ENCODE measurements at places on chromosomes 12 and 14.
A peak's percentile ranks its signal among the peaks of the same experiment; 100 is the strongest.

DNA sequence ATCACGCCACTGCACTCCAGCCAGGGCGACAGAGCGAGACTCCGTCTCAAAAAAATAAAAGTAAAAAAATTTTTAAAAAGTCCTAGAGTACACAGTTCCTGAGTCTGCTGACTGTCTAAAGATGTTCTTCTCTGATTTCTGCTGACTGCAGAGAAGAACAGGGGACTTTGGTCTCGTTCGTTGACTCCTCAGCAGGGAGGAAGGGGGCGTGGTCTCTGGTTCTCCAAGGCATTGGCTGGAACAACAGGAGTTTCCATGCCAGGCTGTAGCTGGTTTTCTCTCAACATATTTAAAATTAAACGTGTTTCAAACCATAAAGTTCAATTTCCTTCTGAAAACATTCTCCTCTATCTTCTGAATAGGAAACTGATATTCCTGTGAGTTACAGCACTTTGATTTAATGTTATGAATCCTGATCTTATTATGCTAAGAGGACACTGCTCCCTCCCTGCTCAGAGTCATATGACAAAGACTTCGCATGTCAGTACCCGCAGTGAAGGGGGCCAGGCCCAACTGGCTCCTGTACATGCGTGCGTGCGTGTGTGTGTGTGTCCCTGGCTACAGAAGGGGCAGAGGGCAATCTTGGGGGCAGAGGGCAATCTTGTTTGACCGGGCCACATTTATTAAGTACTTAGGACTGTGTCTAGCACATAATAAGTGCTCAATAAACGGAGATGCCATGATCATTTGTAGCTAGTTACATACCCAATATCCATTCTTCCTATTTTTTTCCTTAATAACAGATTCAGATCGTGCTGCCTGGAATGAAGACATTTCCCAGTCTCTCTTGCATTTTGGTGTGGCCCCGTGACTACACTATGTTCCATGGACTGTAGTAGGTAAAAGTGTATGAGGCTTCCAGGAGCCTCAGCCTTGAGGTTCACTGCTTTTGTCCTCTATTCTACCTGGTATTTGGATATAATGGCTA, 16.5 kb upstream of the HNF1A start:
- DNase-seq: no peak

DNA sequence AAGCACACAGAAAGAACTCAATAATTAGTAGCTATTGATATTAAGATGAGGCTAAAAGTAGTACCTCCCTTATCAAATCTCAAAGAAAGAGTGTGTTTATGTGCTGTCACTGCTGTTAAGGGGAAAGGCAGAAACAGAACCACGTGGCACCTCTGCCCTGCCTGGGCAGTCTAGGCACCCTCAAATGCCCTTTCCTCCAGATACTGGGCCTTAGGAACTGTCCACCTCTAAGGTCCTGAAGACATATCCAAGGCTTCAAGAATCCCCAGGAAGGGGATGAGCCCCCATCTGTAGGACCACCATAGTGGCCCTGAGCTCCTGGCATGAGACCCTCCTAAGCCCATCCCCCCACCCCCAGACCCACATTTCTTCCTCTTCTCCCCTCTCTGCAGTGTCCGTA, 29.1 kb downstream of the NGB start:
- no peak for DNase-seq

GRCh38 chr14:71995741-71996140, 63.5 kb downstream of the RGS6 start:
- DNase-seq: no peak

GRCh38 chr12:121184984-121185889, 24.7 kb upstream of the P2RX4 start:
- no peak for DNase-seq

- no peak for DNase-seq
These were observed 827 bp downstream of the ALDH2 start for GRCh38 chr12:111767362-111768158.

- DNase-seq: no peak
These were observed 16.8 kb upstream of the NFYB start for GRCh38 chr12:104154806-104155205.

- no peak for DNase-seq
These were observed 118.9 kb downstream of the PIWIL1 start for GRCh38 chr12:130456375-130457199.

GRCh38 chr12:104416585-104416984, 40.2 kb upstream of the CHST11 start:
- DNase-seq: no peak

DNA sequence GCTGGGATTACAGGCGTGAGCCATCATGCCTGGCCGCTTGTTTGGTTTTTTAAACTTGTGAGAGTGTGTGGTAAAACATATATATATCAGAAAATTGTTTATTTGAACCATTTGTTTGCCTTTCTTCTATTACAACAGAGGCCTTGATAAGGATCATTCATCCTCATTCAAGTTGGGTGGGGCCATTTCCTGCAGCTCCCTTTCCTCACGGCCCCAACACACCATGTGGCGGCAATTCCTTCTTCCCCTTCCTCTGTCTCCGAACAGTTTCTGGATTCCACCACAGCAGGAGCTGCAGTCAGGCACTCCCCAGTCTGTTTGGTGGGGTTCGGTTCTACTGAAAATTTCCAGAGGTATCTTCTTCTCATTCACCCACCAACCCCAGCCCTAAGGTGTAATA, 42.0 kb upstream of the RASSF3 start:
- DNase-seq: no peak

- no peak for DNase-seq
These were observed 24.7 kb upstream of the GPR132 start for GRCh38 chr14:105089746-105090492.

GRCh38 chr14:94458096-94458495, 5.5 kb upstream of the SERPINA11 start:
- DNase-seq: no peak

GRCh38 chr14:93643676-93644075, 144.6 kb downstream of the PRIMA1 start:
- DNase-seq: no peak

- DNase-seq: no peak
These were observed 7.6 kb upstream of the NUMB start for GRCh38 chr14:73465823-73466532.

DNA sequence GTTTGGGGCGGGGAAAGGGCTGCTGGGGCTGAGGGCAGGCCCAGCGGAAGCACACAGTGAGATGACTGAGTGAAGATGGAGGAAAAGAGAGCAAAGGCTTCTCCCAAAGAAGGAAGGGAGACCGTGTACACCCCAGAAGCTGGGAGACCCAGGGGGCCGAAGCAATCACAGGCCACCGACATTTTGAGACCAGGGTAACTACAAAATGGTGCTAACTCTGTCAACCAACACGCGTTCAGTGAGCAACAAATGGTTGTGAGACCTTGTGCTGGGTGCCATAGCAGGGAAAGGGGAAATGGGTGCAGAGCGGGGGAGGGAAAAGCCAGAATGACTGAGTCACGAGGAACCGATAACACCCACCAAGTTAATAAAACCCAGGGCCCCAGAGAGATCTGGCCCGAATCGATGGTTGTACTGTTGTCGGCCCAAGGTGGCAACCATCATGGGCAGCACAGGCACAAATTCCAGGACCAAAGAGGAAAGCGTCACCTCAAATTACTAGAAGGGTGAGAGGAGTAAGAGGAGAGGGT, 50.3 kb downstream of the CDC42BPB start:
- DNase-seq: no peak

- no peak for DNase-seq
These were observed 7.4 kb downstream of the PRKCH start for GRCh38 chr14:61328626-61329262.

DNA sequence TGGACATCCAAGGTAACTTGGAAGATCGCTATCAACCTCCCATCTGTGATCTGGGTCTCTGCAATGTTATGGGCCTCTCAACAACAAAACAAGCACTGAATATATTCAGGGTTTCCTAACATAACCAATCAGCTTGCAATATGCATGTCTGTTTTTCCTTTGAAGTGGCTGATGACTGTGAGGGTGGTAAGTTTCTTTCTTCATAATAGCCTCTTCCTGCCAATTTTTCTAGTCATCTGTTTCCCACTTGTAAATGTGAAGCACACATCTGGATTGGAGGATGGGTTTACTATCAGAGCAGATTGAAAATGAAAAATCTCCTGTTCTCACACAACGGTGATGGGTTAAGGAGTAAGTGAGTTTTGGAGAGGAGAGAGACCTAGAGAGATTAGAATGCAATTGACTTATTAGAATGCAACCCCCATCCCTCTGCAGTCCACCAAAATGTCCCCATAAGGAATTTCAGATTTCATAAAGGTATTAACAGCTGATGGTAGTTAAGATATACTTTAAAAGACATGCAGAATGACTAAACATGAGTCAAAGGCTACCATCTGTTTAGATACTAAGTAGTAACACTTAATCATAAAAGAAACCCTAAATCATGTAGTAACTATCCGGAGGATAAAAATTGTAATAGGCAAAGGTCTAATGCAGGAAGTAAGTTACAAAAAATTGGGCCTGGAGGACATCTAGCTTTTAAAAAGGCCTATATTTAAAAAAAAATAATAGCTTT, 58.4 kb upstream of the SAV1 start:
- peak; percentile 61 for DNase-seq

DNA sequence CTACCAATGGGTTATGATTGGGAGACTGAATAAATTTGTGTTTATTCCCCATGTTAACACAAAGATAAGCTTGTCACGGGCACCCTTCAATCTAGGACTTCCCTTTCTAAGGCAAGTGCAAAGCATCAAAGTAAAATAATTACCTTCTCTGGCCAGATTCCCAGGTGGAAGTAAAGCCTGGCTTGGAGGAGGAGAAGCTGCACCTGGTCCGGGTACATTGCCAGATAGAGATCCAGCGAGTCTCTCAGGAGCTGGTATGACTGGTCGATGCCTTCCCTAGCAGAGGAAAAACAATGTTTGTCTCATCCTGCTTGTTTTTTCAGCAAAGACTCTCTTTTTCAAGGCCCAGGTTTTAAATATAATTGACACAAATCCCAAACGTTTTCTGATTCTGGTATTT, 24.9 kb downstream of the FBXO21 start:
- no peak for DNase-seq

GRCh38 chr14:72480464-72481243, 413.2 kb downstream of the DPF3 start:
- no peak for DNase-seq

GRCh38 chr14:61335049-61335448, 13.7 kb downstream of the PRKCH start:
- no peak for DNase-seq

DNA sequence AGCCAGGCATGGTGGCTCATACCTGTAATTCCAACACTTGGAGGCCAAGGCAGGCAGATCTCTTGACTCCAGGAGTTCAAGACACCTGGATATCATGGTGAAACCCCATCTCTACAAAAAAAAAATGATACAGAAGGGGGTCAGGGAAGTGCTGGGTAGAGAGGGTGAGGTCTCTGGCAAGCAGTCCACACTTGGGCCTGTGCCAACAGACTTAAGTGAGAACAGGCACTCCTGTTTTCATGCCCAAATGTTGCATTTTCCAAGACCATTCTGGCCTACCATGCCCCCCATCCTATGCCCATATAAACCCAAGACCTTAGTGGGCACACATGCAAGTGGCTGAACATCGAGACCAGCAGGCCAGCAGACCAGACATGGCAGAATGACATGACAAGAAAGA, 16.0 kb upstream of the CMAS start:
- no peak for DNase-seq

GRCh38 chr14:76040704-76041103, 55.1 kb downstream of the IFT43 start:
- no peak for DNase-seq

DNA sequence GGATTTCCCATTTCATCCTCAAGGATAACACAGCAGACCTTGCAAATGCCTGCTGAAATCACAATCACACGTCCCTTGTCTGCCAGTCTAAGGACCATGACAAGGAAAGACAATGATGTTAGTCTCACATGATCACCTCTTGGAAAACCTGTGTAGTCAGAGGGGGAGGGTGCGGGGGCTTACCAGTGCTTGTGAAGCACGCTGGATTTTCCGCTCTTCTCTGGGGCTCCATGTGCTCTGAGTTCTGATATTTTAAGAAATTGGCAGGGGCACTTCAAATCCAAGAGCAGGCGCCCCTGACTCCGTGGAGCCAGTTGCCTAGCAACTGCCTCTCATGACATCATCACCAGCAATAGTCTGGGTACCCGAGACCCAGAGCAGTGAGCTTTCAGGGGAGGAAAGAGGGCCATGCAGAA, 200.9 kb upstream of the C14orf180 start:
- no peak for DNase-seq

DNA sequence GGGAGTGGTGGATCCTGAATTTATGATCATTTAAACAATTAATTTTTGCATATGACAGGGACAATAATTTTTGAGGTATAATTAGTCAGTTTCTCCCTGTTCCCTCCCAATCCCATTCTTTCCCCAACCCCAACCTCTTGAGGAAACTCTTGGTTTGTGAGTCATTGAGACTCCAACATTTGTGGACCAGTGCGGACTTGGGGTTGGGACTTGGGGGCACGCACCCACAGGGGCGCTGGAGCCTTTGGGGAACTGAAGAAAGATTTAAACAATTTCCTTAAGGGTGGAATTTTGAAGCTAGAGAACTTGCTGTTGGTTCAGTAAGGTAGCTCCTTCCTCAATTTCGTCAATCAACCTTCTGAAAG, 17.4 kb upstream of the PTGR2 start:
- no peak for DNase-seq

GRCh38 chr12:27382171-27382795, 49.6 kb downstream of the BMAL2 start:
- peak; percentile 75 for DNase-seq

- no peak for DNase-seq
These were observed 17.0 kb downstream of the EEA1 start for GRCh38 chr12:92912052-92912451.

DNA sequence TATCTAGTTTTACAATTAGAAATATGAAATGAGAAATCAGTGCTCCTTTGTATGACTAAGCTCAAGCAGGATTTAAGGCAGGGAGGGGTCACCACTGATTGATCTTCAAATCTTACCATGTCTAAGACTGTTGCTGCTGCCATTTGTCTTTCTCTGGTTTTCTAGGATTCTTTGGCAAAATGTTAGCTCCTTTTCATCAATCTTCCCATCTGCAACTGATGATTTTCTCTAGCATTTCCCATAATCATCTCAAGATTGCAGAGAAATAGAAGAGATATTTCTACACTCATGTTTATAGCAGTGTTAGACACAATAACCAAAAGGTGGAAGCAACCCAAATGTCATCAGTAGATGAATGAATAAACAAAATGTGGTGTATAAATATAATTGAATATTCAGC, 175.0 kb downstream of the RAD51B start:
- no peak for DNase-seq

- DNase-seq: no peak
These were observed 79.4 kb downstream of the FBXL14 start for GRCh38 chr12:1515010-1515409.

Data from skeletal muscle cell (primary cell).